Stimulated activated CD4-positive, alpha-beta T cell treated with anti-CD3 and anti-CD28 coated beads, Interleukin-15, amount 100 ng/mL, for 48 hours (primary cell): ENCODE measurements at places on chromosomes 1 and 21.

- peak; percentile 68 for DNase-seq
Measured at GRCh38 chr1:239898062-239898730, 193.5 kb upstream of the FMN2 start.

- DNase-seq = no peak
Measured at GRCh38 chr21:34595457-34595856, 19.5 kb downstream of the RCAN1 start.

GRCh38 chr1:74611887-74612286 is 61.7 kb downstream of the ERICH3 start:
- DNase-seq = no peak

GRCh38 chr1:159933347-159933746 is 8.0 kb upstream of the TAGLN2 start:
- DNase-seq = no peak

DNA sequence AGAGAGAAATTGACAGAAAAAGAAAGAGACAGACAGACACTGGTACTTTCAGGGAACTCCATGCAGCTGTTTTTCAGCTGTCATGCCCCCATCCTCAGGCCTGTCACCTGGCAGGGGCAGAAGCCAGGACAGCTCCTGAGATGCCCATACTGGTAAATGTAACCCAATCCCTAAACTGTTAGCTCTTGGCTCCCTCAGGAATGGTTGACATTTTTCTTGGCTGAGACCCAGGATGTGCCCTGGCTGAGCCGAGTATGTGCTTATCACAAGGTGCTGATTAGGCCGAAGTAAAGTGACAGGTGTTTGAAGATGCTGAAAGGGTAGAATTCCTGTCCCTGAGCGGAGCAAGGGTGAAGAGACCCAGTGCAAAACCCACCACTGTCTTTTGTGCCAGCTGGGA is 50.7 kb downstream of the PGM1 start:
- no peak for DNase-seq

GRCh38 chr1:204294357-204294756 is 65.4 kb downstream of the PLEKHA6 start:
- DNase-seq = no peak

DNA sequence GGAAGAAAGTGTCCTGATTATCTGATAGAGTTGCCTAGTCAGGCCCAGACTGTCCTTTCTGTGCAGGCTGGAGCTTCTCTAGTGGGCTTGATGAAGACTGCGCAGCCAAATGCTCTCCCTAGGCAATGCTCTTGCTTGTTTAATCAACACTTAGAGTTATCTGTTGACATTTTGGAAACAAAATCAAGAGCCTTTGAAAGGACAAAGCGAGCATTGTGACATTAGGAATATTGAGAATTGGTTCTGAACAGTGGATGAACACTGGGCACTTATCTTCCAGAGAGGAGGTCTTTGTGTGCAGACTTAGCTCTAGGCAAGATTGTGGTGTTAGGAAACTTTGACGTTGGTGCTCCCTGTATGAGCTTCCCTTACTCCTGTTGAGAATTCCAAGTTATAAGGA is 94.5 kb downstream of the DNTTIP2 start:
- no peak for DNase-seq

GRCh38 chr1:244067893-244068292 is 16.8 kb downstream of the ZBTB18 start:
- no peak for DNase-seq

DNA sequence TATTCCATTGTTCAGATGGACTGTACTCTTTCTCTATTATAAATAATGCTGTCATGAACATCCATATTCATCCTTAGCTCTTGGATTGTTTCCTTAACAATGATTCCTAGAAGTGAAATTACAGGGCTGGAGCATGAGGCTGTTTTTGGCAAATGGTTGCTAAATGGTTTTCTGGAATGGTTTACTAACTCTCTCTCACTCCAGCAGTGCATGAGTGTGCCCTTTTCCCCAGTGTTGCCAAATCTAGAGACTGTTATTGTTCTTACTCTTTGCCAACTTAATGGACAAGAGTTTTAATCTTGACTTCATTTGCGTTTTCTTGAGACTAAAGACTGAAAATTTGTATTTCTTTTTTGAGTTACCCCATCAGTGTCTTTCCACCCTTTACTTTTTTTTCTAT is 113.0 kb downstream of the PAPPA2 start:
- DNase-seq = no peak

GRCh38 chr1:119743776-119744597 is 24.7 kb downstream of the HMGCS2 start:
- DNase-seq = peak; percentile 34

DNA sequence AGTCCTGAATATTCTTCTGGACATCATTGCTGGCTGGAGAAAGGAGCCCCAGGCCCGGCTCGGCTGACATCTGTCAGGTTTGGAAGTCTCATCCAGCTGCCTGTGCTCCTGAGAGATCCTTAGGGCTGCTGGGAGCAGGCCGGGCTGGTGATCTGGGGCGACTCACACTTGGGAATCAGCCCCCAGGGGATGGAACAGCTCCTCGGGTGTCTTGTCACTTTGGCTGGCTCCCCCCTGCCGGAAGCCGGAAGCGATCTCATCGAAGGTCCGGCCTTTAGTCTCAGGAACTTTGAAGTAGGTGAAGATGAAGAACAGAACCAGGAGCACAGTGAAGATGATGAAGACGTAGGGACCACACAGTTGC is 31.8 kb downstream of the SLC2A1 start:
- no peak for DNase-seq

DNA sequence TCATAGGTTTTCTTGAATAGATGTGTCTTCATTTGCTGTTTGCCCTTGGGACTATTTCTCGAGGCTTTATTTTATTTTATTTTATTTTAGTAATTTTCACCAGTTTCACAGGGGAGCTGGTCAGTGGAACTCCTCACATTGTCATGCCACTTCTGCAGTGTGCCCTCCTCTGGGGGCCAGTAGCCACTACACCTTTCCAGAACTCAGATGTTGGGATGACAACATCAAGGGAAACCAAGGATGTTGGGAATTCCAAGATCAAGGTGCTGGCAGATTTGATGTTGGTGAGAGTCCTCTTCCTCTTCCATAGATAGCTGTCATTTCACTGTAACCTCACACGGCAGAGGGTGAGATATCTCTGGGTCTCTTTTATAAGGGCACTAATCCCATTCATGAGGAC is 35.5 kb downstream of the SLC26A9 start:
- DNase-seq = no peak
